ENCODE measurements at places on chromosomes 11 and 22.

GRCh38 chr22:45529105-45529504 lies 26.4 kb downstream of the FBLN1 start:
- H3K4me3 ChIP-seq = no peak overlapping the region
- no peak overlapping the region for H3K27ac ChIP-seq
- no peaks in the 10 kb centered on the region for H3K36me3 ChIP-seq
- DNase-seq = no peak

DNA sequence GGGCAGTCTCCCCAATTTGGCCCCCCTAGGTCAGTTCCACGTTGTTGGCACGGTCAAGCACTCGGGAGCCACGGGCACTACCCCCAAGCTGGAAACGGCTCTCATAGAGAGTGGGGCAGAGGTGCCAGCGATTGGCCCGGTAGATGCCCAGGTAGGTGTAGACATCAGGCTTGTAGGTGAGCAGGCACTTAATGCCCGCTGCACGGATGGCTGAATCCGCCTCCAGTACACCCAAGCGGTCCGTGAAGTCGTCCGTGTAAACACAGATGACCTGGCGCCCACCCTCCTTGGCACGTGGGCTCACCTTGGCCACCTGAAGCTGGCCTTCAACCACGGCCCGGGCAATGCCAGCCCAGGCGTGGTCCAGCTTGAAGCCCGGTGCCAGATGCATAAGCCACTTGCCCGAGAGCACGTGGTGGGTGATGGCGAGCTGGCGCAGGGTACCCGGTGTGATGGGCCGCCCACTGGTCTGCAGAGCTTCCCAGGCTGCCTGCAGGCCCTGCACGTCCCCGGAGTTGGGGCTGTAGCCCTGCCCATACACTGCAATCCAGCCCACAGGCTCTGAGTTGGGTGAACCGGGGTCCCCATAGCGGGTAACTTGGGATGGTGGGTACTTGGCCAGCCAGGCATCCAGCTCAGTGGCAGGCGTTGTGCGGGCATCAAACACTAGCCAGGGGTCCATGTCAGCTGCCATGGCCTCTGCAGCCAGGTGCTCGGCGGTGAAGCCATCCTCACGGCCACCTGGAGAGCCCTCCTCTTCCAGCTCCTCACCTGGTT lies 1.2 kb downstream of the C11orf68 start:
- no peak for DNase-seq
- no peaks in the 10 kb centered on the region for H3K36me3 ChIP-seq
- H3K4me3 ChIP-seq = peak overlapping the region; percentile 94
- H3K27me3 ChIP-seq = no peaks in the 10 kb centered on the region
- peak overlapping the region; percentile 28 for H3K27ac ChIP-seq

GRCh38 chr11:75403037-75403436 lies 3.7 kb downstream of the RPS3 start:
- peak overlapping the region; percentile 11 for H3K27ac ChIP-seq
- H3K4me3 ChIP-seq = no peak overlapping the region
- DNase-seq = no peak

DNA sequence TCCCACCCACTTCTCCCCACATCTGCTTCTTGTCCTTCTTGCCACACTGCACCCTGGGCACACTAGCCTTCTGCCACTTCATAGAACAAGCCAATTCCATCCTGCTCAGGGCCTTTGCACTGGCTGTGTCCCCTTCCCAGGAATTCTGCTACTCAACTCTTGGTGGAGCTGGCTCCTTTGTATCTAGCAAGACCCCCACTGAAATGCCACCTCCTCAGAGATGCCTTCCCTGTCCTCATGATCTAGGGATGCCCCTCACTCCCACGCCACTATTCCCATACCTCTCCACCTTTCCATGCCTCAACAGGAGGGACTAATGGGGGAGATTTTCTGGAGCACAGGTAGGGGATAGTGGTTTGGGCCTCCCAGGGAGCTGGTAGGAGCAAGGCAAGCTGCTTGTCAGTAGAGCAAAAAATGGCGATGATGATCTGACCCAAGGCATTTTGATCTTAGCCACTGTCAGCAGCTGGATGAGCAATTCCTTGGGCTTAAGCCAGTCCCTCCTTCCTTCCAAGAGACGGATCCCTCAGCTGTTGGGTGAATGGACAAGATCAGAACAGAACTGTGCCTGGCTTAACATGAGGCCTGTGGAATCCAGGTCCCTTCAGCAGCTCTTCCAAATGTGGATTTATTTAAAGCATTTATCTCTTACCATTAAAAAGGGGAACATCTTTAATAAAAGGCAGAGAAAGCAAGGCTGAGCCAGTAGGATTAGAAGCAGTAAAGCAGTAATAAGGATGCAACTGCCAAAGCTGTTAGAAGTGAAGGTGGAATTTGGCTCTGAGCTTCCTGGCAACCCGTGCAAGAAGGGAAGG lies 4.0 kb upstream of the PRDM11 start:
- H3K36me3 ChIP-seq = no peaks in the 10 kb centered on the region
- H3K27me3 ChIP-seq = peaks cover 63% of the 10 kb centered on the region
- peak overlapping the region; percentile 79 for H3K27ac ChIP-seq
- peaks cover 10% of the 10 kb centered on the region for H3K4me1 ChIP-seq

DNA sequence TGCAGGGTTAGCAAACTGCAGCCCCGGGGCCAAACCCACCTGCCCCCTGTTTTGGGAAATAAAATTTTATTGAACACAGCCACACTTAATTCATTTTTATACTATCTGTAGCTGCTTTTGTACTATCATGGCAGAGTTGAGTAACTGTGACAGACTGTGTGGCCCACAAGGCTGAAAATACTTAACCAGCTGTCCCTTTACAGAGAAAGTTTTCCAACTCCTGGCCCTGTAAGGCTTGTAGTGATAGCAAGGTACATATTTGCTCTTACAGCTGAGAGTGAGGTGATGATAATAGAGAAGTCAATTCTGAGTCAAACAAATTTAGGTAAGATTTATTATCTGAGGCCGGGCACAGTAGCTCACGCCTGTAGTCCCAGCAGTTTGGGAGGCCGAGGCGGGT lies 87.4 kb upstream of the SLC6A5 start:
- no peaks in the 10 kb centered on the region for H3K4me1 ChIP-seq
- no peak overlapping the region for H3K27ac ChIP-seq
- no peaks in the 10 kb centered on the region for H3K27me3 ChIP-seq

DNA sequence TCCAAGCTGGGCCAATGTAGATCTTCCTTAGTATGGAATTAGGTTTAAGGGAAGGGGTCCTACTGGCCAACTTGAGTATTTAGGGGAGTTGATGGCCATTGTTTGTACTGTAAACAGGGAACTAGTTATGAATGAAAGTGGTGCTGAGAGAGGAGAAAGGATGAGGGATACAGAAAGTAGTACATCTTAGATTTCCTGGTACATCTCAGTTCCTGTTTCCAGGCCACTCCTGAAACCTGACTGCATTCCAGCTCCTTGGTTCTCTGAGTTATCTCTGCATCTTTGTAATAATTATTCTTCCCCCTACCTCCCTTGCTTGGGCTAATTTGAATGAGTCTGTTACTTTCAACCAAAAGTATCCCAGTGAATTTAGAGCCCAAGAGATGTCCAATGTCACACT lies 30.1 kb downstream of the MIAT start:
- H3K4me1 ChIP-seq = peaks cover 35% of the 10 kb centered on the region
- H3K4me3 ChIP-seq = no peak overlapping the region
- no peak overlapping the region for H3K27ac ChIP-seq
- no peak for DNase-seq
- peaks cover 11% of the 10 kb centered on the region for H3K36me3 ChIP-seq

- no peaks in the 10 kb centered on the region for H3K36me3 ChIP-seq
- H3K27ac ChIP-seq = peak overlapping the region; percentile 65
- H3K4me1 ChIP-seq = peaks cover 21% of the 10 kb centered on the region
- H3K27me3 ChIP-seq = no peaks in the 10 kb centered on the region
Measured at GRCh38 chr11:66044757-66045156, 4.2 kb downstream of the GAL3ST3 start.

DNA sequence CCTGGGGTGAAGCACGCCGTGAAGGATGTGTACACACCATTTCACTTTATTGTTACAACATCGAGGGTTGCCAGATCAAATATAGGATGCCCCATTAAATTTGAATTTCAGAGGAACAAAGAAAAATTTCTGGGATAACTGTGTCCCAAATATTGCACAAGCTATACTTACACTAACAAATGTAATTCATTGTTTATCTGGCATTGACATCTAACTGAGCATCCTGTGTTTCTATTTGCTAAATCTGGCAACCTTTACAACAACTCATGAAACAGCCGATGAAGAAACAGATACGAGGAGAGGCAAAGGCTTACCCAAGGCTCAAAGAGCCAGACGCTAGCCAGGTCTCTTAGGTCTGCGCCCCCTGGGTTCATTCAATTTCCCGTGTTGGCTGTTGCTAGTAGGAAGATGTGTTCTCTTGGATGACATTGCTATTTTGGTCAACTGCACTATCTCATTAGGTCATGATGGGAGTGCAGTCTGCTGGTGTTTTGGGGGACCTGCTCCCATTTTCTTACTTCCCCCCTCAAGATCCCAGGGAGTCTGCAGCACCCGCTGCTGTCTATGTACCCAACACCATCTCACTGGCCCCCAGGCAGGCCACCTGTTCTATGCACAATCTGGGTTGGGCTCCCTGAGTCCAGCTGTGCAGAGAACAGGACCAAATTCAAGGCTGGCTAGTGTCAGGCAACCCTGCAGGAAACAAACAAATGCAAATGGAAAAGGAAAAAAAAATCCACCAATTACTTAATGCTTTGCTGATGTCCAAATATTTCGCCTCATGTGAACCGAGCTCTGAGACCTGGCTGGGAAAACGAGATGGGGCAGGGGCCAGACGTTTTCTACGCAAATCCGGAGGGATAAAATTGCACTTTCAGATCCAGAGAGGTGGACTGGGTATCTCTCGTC lies 560.9 kb downstream of the MIAT start:
- H3K27ac ChIP-seq = no peak overlapping the region
- H3K4me1 ChIP-seq = no peaks in the 10 kb centered on the region
- H3K27me3 ChIP-seq = peaks cover 29% of the 10 kb centered on the region
- peaks cover 6% of the 10 kb centered on the region for H3K36me3 ChIP-seq

GRCh38 chr11:32571039-32571438 lies 12.6 kb upstream of the EIF3M start:
- no peak overlapping the region for H3K4me3 ChIP-seq
- no peak for DNase-seq
- no peaks in the 10 kb centered on the region for H3K4me1 ChIP-seq
- no peak overlapping the region for H3K27ac ChIP-seq
- peaks cover 20% of the 10 kb centered on the region for H3K27me3 ChIP-seq

DNA sequence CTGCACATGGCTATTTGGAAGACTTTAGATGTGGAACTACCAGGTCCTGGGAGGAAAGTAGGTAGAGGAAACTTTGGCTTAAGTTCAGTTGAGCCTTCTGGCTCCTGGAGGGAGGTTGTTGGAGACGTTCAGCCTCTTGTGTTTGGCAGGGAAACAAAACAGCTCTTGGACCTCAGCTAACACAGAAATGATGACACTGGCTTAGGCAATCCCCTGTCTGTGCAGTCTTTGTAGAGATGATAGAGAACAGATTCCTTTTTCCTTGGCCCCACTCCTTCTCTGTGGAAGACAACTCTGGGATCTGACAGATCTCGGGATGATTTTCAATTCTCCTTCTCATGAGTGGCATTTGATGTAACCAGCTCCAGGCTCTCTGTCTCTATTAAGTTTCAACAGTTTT lies 428.5 kb downstream of the TMEM135 start:
- H3K4me1 ChIP-seq = no peaks in the 10 kb centered on the region
- DNase-seq = no peak

All from naive B cell (primary cell).